ENCODE measurements at places on chromosomes 4 and X.

- DNase-seq: no peak
Measured at GRCh38 chr4:170030121-170030520, 3.9 kb upstream of the MFAP3L start.

DNA sequence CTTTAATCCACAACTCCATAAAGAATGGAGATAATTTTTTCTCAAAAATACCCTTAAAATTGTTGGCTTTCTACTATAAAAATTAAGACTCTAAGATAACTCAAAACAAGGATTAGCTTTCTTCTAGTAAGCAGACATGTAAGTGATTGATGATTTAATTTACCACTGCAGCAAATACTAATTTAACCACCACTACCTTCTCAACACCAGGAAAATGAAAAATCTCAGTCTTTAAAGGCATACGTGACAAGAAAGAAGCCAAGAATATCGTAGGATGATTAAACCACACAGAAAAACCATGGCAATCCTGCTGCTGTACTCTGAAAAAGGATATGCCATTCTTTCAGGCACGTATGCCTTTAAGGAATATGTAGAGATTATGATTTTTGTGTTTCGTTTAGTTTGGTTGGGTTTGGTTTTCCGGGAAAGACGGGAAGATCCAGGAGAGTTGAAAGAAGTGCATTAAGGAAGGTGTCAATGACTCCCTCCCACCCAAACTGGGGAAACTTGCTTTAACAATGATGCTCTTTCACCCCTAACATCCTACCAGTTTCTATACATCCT lies 881 bp downstream of the LRCH2 start:
- no peak for DNase-seq

DNA sequence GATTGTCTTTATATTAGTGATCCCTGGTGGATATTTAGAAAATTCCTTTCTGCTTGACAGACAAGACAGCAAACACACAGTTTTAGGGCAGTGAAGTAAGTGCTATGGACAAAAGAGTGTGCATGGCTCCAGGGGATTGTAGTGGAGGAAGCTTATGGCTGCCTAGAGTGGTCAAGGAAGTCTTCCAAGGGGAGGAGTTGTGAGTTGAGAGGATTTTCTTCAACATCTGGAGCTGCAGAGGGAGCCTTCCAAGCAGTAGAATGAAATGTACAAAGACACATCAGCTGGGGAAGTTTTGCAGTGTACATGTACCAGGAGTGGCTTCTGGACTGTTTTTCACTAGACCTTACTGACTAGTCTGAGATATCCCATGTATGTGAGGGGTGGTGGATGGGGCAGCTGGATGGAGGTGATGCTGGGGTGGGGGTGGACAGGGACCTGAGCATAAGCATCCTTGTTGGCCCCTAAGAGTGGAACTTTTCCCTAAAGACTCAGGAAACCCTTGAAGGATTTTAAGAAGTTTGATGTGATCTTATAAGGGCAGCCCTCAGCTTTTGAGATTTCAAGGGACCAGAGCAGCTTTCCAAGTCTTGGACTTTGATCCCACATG lies 160.5 kb upstream of the TAPT1 start:
- DNase-seq: no peak

GRCh38 chr4:14434916-14435315 lies 567.4 kb upstream of the CPEB2 start:
- no peak for DNase-seq

DNA sequence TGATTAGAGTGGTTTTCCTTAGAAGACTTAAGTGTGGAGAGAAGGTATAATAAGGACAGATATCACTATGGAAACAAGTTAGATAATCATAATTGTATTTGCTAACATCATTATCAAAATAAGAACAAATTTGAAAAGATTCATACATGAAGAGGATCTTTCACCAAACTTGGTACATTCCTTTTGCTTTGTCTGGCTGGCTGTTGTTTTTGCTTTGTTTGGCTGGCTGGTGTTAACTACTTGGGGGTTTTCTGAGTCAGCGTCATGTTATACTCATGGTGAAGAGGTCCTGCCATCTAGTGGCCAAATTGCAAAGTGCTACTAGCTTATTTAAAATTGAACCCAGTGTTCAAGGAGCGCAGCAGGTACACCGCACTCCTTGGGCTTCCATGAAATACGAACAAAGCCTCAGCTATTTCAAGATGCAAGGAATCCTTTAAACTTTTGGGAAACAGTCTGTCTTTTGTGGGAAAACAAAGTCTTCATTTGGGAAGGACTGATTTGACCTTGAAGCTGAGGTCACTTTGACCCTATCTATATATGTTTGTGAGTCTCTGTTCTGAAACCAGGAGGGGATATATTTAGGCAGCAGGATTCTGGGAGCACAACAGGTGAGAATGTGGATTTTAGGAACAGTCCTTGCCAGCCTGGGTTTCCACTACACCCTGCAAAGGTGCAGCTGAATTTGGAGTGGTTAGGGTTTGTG lies 129.7 kb downstream of the PLS3 start:
- DNase-seq: no peak

Measured in stimulated activated CD4-positive, alpha-beta T cell treated with anti-CD3 and anti-CD28 coated beads, Interleukin-1b, Interleukin-23, amount 100 ng/mL, for 1 hour (primary cell).